ENCODE measurements at places on chromosomes 5 and 9.

- H3K4me1 ChIP-seq, result no peaks in the 10 kb centered on the region
- no peaks in the 10 kb centered on the region for H3K27me3 ChIP-seq
Measured at GRCh38 chr5:58016358-58016757, 443.5 kb downstream of the PLK2 start.

- peaks cover 20% of the 10 kb centered on the region for H3K27me3 ChIP-seq
- H3K4me3 ChIP-seq, result no peak overlapping the region
- no peak for DNase-seq
- H3K36me3 ChIP-seq, result no peaks in the 10 kb centered on the region
- H3K4me1 ChIP-seq, result no peaks in the 10 kb centered on the region
Measured at GRCh38 chr5:159050316-159051143, 49.2 kb downstream of the EBF1 start.

DNA sequence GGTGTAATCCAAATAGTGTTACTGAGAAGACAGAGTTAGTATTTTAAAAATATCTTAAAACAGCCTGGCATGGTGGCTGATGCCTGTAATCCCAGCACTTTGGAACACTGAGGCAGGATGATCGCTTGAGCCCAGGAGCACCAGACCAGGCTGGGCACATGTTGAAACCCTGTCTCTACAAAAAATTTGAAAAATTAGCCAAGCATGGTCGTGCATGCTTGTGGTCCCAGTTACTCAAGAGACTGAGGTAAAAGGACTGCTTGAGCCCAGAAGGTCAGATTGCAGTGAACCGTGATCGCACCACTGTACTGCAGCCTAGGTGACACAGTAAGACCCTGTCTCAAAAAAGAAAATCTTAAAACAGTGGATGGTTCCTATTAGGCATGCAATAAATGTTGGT, 12.4 kb downstream of the IFNA1 start:
- no peaks in the 10 kb centered on the region for H3K4me1 ChIP-seq
- no peaks in the 10 kb centered on the region for H3K27me3 ChIP-seq
- no peak for DNase-seq
- no peak overlapping the region for H3K4me3 ChIP-seq

DNA sequence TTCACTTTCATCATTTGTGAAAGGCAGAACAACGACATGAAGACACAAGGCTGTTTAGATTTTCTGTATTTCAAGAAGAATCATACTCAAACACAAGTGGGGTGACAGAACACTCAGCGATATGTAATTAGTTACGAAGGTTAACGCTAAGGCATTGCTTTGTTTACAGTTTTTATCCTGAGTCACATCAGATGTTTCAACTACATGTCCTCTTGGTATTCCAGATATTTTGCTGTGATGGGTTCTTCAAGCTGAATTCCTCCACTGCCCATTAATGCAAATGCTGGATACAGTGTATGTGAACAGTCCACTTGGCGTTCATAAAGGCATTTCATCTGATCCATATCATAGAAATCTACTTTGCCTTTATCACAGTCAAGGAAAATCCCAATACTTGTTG, 43.4 kb downstream of the TRIM36 start:
- H3K4me1 ChIP-seq, result no peaks in the 10 kb centered on the region
- H3K4me3 ChIP-seq, result no peak overlapping the region
- H3K27ac ChIP-seq, result no peak overlapping the region
- DNase-seq, result no peak
- peaks cover 1% of the 10 kb centered on the region for H3K27me3 ChIP-seq

DNA sequence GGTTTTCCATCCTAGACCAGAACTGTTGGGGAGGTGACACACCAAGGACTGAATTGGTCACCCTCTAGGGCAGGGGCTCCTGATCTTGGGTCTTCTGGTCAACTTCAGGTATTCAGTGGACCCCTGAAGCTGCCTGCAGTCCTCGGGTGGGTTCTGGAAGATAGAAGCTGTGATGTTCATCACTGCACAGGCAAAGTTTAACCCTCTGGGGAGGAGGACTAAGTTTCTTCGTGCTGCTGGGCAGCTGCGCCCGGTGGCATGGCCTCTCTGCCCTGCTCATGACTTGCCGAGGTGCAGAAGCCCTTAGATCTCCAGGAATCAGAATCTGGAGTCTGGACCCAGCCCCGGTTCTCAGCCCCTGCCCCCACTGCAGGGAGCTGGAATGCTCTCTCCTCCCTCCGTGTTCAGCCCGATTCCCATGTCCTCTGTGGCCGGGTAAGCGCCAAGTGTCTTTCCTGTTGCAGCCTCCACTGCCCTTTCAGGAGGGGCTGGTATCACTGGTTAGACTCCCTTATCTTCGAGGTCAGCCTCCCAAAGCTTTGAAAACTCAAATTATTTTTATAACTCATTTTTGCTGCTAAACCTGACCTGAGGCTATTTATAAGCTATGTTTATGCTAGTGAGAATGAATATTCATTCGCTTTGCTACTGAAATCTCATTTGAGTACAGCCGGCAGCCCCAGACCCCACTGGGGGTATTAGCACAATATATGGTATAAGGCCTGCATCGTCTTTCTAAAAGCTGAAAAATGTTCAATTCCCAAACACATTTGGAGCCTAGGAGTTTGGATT, 1.7 kb downstream of the LAMC3 start:
- H3K4me1 ChIP-seq, result no peaks in the 10 kb centered on the region
- peaks cover 46% of the 10 kb centered on the region for H3K27me3 ChIP-seq
- DNase-seq, result no peak
- no peak overlapping the region for H3K4me3 ChIP-seq

DNA sequence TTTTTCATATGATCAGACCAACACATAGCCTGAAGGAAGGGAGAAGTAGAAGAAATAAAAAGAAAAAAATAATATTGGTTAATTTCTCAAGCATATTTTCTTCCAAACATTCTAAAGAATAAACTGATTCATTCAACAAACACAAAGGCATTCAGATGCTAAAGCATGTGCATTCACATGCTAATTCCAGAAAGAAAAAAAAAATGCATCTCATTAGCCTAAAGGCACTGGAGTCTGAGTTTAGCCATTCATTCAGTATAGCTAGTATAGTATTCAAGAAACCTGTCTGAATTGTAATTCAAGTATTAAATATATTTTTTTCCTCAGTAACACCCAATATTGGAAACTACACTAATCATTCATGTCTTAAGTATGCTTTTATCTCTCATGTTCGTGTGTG, 61.0 kb upstream of the FER start:
- no peak for DNase-seq
- no peaks in the 10 kb centered on the region for H3K27me3 ChIP-seq
- no peaks in the 10 kb centered on the region for H3K4me1 ChIP-seq
- H3K27ac ChIP-seq, result no peak overlapping the region

- H3K27ac ChIP-seq, result no peak overlapping the region
- no peaks in the 10 kb centered on the region for H3K36me3 ChIP-seq
- no peaks in the 10 kb centered on the region for H3K4me1 ChIP-seq
- H3K27me3 ChIP-seq, result no peaks in the 10 kb centered on the region
Measured at GRCh38 chr5:141084487-141084989, 9.9 kb upstream of the PCDHB2 start.

All from CD8-positive, alpha-beta memory T cell (primary cell).